Caco-2 (cell line): ENCODE measurements at places on chromosomes 4 and X.

DNA sequence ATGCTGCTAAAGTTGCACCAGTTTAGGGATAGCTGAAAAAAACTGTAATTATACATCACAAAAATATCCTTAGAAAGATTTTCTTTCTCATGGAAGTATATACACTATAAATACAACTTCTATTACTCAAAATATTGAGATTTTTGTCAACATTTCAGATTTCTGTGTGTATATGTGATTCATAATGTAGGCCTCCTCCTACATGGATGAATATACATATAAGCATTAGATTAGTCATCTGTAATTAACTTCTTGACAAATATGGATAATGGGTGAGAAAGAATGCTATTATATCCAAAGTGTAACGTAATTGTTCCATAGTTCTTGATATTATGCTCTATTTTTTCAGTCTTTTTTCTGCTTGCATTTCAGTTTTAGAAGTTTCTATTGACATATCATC, 124.9 kb downstream of the CBLL2 start:
- DNase-seq, result no peak

- no peak for DNase-seq
Observed at GRCh38 chrX:103607364-103608305, at the start of gene TCEAL3. TSS of gene TCEAL3 (plus strand) at chrX:103607963. CDS start at chrX:103609065, 1,102 bp downstream.

DNA sequence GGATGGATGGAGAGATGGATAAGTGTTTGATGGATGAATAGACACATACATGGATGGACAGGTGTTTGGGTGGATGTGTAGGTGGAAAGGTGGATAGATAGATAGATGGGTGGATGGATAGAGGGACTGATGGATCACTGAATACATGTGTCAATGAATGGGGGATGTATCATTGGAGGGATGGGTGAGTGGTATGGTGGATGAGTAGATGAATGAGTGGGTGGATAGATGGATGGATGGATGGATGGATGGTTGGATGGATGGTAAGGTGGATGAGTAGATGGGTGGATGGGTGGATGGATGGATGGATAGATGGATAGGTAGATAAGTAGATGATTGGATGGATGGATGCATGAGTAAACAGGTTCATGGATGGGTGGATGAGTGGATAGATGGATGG, 41.1 kb upstream of the CD99 start:
- DNase-seq, result no peak

DNA sequence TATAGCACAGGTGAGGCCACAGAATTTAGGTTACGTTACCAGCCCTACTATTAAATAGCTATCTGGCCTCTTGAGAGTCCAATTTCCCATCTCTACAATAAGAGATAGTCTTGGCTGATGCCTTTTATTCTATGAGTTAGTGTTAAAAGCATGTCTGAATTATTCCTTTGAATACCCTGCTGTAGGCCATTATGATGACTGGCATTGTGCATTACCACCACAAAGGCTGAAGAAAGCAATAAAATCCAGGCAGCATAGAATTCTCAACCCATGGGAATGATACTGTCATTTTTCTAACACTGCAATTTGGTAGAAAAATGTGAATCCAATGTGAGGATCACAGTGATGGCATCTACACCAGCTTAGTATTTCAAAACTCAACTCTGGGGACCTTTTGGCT, 51.4 kb downstream of the OTC start:
- DNase-seq, result no peak

DNA sequence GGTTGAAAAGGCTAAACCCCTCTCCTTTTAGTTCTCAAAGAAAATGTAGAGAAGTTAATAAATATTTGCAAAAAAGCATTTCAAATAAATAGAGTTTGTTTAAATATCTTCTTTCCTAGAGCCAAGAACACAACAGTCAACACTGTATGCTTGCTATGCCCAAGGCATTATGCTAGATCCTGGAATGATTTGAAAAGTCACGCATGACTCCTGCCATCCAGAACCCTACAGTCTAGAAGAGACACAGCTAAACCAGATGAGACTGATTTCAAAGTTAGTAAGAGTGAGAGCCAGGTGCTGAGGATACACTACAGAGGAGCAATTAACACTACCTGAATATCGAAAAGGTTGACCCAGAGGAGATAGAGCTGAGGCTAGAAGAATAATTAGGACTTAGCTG, 205.8 kb downstream of the NWD2 start:
- no peak for DNase-seq

GRCh38 chrX:11259437-11259836, 33.8 kb upstream of the AMELX start:
- no peak for DNase-seq

DNA sequence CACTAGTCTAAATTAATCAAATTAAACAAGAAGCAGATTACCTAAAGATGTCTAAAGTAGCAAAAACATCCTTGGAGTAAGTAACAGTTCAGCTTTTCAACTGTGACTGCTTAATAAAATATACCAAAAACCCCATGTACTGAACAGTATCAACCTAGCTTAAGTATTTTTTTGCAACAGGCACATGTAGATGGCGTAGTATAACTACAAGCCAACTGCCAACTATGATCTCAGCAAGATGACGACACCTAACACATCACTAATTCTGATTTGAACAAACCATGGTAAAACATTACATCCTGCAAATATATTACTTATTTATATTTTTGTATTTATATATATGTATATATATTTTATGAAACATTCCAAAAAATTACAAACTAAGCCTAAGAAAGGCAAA, 24.5 kb downstream of the DHX15 start:
- DNase-seq, result no peak

GRCh38 chr4:127450276-127450675, 182.5 kb upstream of the INTU start:
- no peak for DNase-seq

DNA sequence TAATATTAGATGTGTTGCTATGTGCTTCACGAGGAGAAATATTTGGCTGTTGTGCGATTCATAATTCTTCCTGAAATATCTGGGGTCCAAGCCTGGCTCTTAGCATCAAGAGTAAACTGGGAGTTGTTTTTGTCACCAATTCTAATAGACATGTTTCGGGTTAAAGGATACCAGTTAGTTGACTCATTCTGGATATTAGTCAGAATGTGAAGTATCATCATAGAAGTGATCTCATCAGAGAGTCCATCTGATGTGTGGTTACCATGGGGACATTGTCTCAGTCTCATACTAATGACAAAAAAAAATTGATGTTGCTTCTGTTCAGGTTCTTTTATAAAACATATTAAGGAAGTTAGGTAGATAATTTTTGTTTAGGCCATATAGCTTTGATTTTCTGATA, 57.2 kb upstream of the MTMR1 start:
- DNase-seq, result no peak

- no peak for DNase-seq
Observed at GRCh38 chrX:150935467-150935866, 37.0 kb upstream of the CD99L2 start.

DNA sequence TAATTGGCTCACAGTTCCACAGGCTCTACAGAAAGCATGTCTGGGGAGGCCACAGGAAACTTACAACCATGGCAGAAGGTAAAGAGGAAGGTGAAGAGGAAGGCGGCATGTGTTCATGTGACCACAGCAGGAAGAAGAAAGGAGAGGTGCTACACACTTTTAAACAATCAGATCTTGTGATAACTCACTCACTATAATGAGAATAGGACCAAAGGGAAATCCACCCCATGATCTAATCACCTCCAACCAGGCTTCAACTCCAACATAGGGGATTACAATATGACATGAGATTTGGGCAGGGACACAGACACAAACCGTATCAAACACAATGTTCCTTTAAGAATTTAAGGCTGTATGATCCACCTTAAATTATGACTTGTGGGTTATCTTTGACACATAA, 10.5 kb upstream of the PGM2 start:
- no peak for DNase-seq

GRCh38 chrX:134388161-134389109, 71.5 kb upstream of the HPRT1 start:
- DNase-seq, result no peak

GRCh38 chrX:123704781-123705180, 28.1 kb downstream of the THOC2 start:
- DNase-seq, result no peak

- DNase-seq, result no peak
Observed at GRCh38 chr4:74997948-74998729, 65.2 kb downstream of the PARM1 start.

DNA sequence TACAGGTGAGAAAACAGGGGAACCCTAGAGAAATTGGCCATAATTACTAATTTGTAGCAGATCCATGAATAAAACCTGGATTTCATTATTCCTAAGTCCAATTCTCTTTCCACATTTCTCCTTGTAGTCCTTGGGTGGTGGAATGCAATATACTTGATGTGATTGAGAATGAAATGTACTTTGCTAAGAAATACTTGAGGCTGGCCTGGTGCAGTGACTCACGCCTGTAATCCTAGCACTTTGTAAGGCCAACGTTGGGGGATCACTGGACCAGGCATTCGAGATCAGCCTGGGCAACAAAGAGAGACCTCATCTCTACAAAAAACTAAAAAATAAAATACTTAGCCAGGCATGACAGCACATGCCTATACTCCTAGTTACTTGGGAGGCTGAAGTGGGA, 15.9 kb downstream of the TMEM184C start:
- no peak for DNase-seq

DNA sequence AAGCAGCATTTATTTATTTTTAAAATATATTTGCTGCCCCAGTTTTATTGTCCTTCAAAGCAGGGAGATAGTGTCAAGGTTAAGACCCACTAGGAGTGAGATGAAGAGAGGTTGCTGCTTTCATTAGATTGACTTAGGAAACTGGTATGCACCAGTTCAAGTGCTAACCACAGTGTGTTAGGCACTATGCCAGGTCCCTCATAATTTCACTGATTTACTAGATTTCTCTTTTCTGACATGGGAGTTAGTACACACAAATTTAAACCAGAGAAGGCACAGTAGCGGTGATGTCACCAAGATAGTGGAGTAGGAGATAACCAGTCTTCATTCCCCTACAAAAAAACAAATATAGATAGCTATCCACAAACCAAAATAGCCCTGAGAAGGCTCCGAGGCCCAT, 14.3 kb downstream of the RRAGB start:
- DNase-seq, result no peak

DNA sequence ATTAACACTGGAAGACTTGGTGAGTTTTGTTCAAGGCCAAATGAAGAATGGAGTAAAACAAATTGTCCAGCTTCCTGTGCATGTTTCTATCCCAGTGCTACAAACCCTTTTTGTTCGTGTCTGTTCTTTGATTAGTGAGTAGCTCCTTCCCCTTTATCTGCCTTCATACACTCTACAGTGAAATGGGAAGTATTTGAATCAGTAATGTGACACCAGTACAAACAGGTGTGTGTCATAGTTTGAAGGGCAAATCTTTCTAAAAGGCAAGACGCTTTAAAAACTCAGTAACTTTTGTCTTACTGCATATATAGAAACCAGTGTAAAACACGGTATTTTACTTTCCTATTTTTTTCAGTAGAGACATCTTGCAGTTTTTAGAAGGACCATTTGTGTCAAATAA, 5.9 kb downstream of the ARHGEF38 start:
- no peak for DNase-seq

DNA sequence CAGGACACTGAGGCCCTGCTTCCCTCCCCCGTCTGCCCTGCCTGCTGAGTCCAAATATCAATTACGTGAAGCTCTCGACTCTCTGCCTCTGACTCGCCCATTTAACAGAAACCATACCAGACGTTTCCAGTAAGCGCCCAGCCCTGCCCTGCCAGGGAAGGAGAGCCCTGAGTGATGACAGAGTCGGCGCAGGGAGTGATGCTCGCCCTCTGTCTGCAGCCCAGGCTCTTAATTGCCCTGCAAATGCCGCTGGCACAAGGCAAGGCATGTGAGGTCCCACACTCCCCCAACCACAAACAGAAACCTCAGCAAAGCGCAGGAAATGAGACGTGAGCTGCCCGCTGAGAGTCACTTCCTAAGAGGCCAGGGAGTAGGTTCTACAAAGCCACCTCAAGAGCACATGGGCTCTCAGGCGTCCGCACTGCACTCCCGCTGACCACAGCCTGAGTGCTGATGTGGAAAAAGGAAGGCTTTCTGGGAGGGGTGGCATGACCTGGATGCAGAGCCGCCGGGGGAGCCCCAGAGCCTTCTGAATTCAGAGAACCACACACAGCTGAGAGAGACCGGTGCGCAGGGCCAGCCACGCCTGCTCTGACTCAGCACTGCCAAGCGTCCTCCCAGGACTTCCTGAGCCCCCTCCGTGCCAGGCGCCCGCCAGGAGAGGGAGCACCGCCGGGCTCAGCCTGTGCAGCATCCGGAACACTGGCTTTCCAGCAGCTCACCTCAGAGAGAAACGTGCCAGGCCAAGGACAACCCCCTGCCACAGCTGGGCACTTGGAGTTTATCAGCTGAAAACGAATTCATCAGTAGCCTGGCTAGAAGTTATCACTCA, 5.3 kb downstream of the ZFYVE28 start:
- DNase-seq, result peak; percentile 72

DNA sequence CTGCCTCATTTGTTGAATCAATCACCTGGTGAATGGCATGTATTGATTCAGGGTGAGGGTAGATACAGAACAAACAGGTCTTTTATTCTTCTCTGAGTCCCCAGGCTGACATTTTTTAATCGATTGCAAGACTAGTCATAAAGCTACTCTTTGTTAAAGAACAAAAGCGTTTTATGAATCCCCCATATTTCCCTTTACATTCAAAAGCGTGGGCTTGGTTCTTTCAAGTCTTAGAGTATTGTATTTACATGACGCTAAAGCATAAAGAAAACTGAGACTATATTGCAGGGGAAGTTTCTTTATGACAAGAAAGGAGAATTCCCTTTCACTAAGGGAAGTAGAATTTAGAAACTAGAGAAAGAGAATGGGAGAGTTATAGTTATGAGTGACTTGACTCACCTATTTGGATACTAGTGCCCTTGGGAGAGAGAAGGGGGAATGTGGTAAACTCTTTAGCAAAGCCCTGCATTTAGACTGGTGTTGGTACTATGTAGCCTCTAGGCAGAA, 69.3 kb upstream of the PDE5A start:
- no peak for DNase-seq

GRCh38 chrX:129772796-129773431, 6.8 kb upstream of the SASH3 start:
- DNase-seq, result no peak

DNA sequence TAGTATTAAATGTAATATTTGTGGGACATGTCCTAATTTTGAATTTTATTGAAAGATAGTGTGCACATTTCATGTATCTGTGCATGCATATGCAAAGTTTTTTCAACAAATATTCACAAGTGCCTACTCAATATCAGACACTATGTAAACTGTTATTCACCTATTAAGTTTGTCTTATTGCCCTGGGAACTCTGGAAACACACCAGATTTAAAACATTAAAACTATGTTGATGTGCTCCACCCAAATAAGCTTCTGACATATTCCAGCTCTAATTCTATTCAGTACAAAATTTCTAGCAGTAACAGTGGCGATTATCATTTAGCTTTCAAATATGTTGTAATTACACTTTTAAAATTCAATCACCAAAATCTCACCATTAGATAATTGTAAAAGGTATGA, 183.1 kb upstream of the TTC29 start:
- DNase-seq, result no peak
